ENCODE measurements at places on chromosomes 12 and 14. TPM values are rescaled to one million over a fixed set of nuclear protein-coding genes. Genes with fewer than 3 reads are reported as not detected.

KRT73 gene
- total RNA-seq = not detected

GALNT4 gene
- total RNA-seq = 4.1 TPM

IL23A gene
- 30.9 TPM for total RNA-seq

- no peak for DNase-seq
Measured at GRCh38 chr14:59207506-59207933, 19.1 kb downstream of the DAAM1 start.

DNA sequence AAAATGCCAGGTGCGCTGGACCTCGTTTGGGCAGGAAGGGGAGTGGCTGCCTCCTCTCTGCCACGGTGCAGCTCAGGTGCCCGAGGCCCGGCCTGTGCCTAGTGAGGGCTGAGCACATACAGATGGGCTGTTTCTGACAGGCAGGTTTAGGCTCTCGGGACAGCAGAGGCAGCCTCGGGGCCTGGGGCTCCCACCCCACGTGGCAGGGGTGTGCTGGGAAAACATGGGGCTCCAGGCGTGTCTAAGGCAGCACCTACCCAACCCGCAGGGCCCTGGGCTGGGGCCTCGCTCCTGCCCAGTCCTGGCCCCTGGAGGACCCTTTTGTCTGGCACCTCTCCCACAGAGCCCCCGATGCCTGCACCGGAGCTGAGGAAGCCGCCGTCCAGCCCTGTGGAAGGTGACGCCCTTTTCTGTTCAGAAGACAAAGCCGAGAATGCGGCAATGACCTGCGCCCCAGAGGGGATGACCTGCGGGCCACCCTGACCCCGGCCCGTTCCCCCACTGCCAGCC, 76.4 kb upstream of the GALNT9 start:
- no peak for DNase-seq

GRCh38 chr14:31286456-31287293, 79.1 kb upstream of the HECTD1 start:
- no peak for DNase-seq

GRCh38 chr12:97075934-97076630, 169.0 kb downstream of the NEDD1 start:
- DNase-seq = no peak

- DNase-seq = no peak
Measured at GRCh38 chr14:31440280-31440679, 17.0 kb downstream of the DTD2 start.

GRCh38 chr14:52175982-52176502, 91.5 kb upstream of the PTGDR start:
- DNase-seq = no peak

Data from kidney epithelial cell (primary cell).